ENCODE measurements at places on chromosomes 4 and X.

- DNase-seq = no peak
- H3K36me3 ChIP-seq = no peaks in the 10 kb centered on the region
- H3K27me3 ChIP-seq = no peaks in the 10 kb centered on the region
- H3K27ac ChIP-seq = no peak within 1 kb of the TSS
These were observed at the start of gene CFI for GRCh38 chr4:109801895-109802319. CFI (minus strand) TSS chr4:109801999; CDS start chr4:109801971, 28 bp downstream.

GRCh38 chr4:142815834-142816233, 30.3 kb downstream of the INPP4B start:
- peaks cover 43% of the 10 kb centered on the region for H3K4me1 ChIP-seq
- no peak for DNase-seq
- H3K27me3 ChIP-seq = peaks cover 2% of the 10 kb centered on the region
- peak overlapping the region; percentile 29 for H3K4me3 ChIP-seq
- H3K27ac ChIP-seq = peak overlapping the region; percentile 62

DNA sequence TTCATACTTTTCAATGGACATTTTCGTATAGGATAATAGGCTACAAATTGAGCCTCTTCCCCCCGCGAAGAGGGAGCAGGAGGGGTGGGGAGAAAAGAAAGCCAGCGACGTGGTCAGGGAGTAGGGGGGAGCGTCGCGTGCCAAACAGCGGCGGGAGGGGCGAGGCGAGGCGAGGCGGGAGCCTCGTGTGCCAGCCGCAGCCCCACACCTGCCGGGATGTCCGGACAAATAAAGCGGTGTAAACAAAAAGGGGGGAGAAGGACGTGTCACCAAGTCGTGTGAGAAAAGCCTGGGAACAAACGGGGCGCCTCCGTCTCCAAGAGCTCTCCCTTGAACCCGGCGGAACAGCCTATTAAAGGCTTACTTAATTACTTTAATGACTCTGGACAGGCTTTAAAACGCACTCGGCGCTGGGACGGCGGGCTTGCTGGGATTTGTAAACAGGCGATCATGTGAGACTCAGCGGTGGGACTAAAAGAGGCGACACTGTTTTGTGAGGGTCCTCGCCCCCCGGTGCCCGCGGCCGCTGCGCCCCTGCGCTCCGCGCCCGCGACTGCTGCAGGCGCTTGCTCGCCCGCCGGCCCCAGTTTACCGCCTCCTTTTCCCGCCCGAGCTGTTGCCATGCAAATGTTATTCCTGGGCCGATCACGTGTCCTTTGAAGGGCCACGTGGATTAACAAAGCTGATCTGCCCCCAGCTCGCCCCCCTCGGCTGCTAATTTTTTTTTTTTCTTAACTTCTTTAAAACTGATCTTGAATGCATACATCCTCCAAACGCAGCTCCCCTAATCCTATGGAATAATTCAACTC, at the start of gene HELT:
TSS of gene HELT (plus strand) at position 527 of the 809 bp plus-strand sequence. CDS start 439 bp downstream, outside the sequence.
- peaks cover 27% of the 10 kb centered on the region for H3K4me1 ChIP-seq
- no peak within 1 kb of the TSS for H3K27ac ChIP-seq
- H3K4me3 ChIP-seq = no peak within 1 kb of the TSS
- H3K27me3 ChIP-seq = peaks cover 94% of the 10 kb centered on the region
- H3K36me3 ChIP-seq = no peaks in the 10 kb centered on the region

GRCh38 chr4:139955600-139955999, 198.4 kb downstream of the MAML3 start:
- no peak overlapping the region for H3K4me3 ChIP-seq
- H3K27ac ChIP-seq = no peak overlapping the region
- no peak for DNase-seq
- H3K4me1 ChIP-seq = peaks cover 11% of the 10 kb centered on the region

DNA sequence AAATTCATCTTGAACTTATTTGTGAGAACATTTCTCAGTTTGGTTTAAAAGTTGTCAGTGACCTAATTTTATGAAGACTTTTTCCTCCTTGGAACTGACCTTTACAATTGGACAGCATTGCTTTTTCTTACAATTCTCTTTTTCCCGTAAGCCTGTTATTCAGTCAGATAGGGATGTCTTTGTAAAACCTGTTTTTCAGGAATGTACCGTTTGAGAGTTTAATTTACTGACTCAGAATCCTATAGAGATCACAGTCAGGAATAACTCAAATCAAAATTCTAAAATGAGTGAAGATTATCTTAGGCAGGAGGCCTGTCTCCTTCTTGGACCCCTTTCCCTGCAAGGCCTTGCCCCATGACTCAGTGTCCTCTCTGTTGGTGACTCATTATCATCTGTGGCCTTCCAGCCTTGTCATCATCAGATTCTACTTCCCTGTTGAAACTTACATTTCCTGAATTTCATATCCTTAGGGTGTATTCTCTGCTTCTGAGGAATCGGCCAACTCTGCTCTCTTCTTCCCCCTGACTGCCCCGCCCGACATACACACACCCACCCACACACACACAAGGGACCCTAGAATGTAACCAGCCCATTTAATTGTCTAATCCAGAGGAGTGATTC, 99.8 kb downstream of the ARHGAP10 start:
- no peak for DNase-seq
- H3K4me3 ChIP-seq = no peak overlapping the region
- H3K36me3 ChIP-seq = peaks cover 2% of the 10 kb centered on the region
- peaks cover 23% of the 10 kb centered on the region for H3K4me1 ChIP-seq
- H3K27me3 ChIP-seq = no peaks in the 10 kb centered on the region
- no peak overlapping the region for H3K27ac ChIP-seq

GRCh38 chr4:8585721-8586212, 5.6 kb downstream of the GPR78 start:
- H3K36me3 ChIP-seq = no peaks in the 10 kb centered on the region
- peaks cover 35% of the 10 kb centered on the region for H3K27me3 ChIP-seq
- DNase-seq = no peak
- no peak overlapping the region for H3K27ac ChIP-seq

GRCh38 chr4:158050942-158051341, 121.9 kb downstream of the GASK1B start:
- no peak overlapping the region for H3K4me3 ChIP-seq
- DNase-seq = no peak
- H3K27ac ChIP-seq = no peak overlapping the region
- H3K4me1 ChIP-seq = no peaks in the 10 kb centered on the region

GRCh38 chr4:107017443-107018343, 18.4 kb downstream of the DKK2 start:
- no peaks in the 10 kb centered on the region for H3K36me3 ChIP-seq
- peaks cover 2% of the 10 kb centered on the region for H3K27me3 ChIP-seq
- H3K4me3 ChIP-seq = no peak overlapping the region
- DNase-seq = no peak
- no peaks in the 10 kb centered on the region for H3K4me1 ChIP-seq

GRCh38 chr4:142393127-142393526, 453.0 kb downstream of the INPP4B start:
- no peaks in the 10 kb centered on the region for H3K27me3 ChIP-seq
- DNase-seq = no peak
- peaks cover 97% of the 10 kb centered on the region for H3K36me3 ChIP-seq
- peak overlapping the region; percentile 98 for H3K27ac ChIP-seq
- peaks cover 90% of the 10 kb centered on the region for H3K4me1 ChIP-seq

DNA sequence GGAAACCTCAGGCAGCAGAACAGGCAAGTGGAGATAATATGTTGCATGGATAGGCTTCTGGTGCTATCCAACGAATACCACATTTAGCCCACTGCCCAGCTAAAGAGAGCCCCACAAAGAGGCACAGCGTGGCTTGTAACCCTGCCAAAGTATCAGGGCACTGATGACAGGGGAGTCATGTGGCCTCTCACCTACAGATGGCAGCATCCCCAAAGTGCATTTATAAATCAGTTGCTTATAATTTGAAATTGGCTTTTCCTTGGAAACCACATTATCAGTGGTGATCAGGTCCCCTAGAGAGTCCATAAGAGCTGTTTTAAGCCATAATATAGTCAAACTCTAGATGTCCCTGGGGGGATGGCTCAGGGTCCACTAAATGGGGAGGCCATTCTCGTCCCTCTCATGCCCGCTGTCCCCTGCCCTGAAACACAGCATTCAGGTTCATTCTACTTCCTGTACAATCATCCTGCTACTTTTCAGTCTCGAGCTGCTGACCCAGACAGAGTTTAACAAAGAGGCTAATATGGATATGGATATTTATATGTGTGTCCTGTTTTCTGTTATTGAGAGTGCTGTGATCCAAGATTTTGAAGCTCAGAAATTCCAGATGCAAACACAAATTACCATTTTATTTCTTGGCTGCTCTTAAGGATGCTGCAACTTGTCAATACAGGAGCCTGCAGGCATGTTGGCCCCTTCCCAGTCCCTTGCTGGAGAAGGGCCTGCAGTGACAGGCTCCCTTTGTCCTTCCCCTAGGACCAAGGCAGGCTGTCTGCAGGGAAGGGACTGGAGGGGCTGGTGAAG, 28.5 kb downstream of the SRPX start:
- no peaks in the 10 kb centered on the region for H3K4me1 ChIP-seq
- no peak for DNase-seq
- H3K27ac ChIP-seq = no peak overlapping the region
- no peaks in the 10 kb centered on the region for H3K36me3 ChIP-seq

DNA sequence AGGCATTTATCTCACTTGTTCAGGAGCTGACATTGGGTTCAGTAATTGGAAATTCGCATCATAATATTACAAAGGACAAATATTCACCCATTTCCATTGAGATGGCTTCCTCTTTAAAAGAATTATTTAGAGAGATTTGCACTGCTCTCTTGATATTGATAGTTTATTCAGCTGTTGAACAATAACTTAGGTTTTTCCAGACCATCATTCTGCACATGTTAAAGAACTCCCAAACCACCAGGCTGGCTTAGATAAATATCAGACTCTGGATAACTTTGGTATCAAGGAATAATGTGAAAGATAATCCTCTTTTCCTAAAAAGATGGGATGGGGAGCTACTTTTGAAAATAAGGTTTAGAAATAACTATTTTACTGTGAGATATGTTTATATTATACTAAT, 154.0 kb downstream of the GASK1B start:
- no peaks in the 10 kb centered on the region for H3K36me3 ChIP-seq
- H3K4me1 ChIP-seq = no peaks in the 10 kb centered on the region
- no peaks in the 10 kb centered on the region for H3K27me3 ChIP-seq
- DNase-seq = no peak
- no peak overlapping the region for H3K27ac ChIP-seq

DNA sequence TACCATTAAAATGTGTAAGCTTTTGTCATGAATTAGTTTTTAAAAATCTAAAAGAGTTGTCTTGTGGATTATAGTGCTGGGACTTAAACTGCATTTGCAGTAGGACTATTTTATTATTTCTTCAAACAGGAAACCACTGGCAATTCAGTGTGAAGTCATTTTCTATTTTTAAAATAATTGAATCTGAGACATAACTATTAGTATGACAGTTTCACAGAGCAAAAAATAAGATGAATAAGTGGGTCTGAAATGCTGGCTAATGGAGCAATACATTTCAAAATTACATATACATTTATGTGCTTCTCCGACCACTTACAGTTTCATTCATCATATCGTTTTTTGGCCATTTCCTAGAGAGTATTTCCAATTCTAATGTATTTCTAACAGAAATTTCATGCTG, 75.3 kb upstream of the RAPGEF2 start:
- no peak overlapping the region for H3K27ac ChIP-seq
- no peak for DNase-seq
- no peak overlapping the region for H3K4me3 ChIP-seq
- peaks cover 9% of the 10 kb centered on the region for H3K27me3 ChIP-seq
- no peaks in the 10 kb centered on the region for H3K4me1 ChIP-seq

Data from activated T-cell treated with anti-CD3 and anti-CD28 coated beads, Interleukin-2, amount 50 U/mL, for 24 hours (primary cell).